ENCODE measurements at places on chromosomes 11 and 22.
A peak's percentile ranks its signal among the peaks of the same experiment; 100 is the strongest.

GRCh38 chr11:43582863-43583462 is 97.6 kb upstream of the HSD17B12 start:
- DNase-seq: no peak

GRCh38 chr11:114799476-114799875 is 121.1 kb downstream of the NXPE2 start:
- no peak for DNase-seq

DNA sequence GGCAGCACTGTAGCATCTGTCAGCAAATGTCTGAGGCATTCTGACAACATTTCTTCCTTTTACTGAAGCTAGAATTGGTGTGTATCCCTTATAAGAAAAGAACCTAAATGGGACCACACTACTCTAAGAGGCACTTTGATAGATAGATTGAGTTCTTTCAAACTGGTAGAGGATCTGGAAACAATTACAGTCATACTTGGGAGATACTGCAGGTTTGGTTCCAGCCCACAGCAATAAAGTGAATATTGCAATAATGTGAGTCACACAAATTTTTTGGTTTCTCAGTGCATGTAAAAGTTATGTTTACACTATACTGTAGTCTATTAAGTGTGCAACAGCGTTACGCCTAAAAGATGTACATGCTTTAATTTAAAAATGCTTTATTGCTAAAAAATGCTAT is 96.9 kb downstream of the SBF2 start:
- DNase-seq: no peak

- DNase-seq: no peak
Observed at GRCh38 chr11:3161309-3161708, 3.8 kb downstream of the OSBPL5 start.

- peak; percentile 81 for DNase-seq
Observed at GRCh38 chr11:130103296-130103814, 33.7 kb downstream of the APLP2 start.

DNA sequence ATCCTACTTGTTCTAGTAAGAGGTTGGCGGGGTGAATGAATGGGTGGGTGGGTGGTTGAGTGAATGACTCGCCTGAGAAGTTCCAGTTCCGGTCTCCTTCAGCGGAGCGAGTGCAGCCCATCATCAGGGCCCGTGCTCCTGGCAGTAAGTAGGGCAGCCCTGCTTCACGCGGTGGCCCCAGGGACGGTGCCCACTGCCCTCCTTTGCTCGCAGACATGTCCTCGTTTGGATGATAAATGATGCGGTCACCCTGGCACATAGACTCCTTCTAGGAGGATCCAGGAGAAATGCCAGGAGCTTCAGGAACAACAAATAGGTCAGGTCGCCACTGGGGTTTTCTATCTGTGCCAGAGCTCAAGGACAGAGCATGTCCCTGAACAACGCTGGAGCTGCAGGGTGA is 370.8 kb downstream of the CTTN start:
- DNase-seq: no peak

- no peak for DNase-seq
Observed at GRCh38 chr22:43431808-43432554, 20.2 kb downstream of the MPPED1 start.

DNA sequence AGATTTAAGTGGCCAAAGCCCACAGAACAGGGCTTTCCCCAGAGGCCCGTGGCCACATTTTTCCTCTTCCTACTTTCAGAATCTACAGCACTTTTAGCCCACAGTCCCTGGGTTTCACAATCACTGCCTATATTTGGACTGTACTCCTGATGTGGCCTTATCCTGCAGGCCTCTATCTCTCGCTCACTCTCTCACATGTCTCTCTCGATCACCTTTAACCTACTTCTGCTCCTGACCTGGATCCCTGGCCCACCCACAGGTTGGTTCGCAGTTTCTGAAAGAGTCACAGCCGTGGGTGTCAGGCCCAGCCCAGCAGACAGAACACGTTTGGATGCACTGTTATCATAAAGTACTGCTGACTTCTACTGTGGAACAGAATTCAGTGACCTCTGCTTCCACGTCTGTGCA is 55.5 kb downstream of the LARGE1 start:
- no peak for DNase-seq

DNA sequence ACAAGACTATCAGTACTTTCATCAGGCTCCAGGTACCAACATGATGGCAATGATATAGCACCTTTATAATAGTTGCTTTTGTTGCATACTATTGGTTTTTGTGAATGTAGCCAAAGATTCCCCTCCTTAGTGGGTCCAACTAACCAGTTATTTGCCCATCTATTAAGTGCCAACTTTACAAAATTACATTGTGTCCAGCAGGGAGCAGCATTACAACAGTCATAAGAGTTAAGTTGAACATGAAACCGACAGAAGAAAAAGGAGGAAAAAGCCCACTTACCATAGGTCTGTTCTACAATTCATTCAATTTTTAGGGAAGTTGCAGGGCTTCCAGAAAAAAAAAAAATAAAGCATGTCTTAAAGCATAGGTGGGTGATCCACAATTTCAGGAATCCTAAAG is 21.6 kb downstream of the IMMP1L start:
- DNase-seq: peak; percentile 72
